ENCODE measurements at places on chromosomes 7 and 10.

- no peak for DNase-seq
These were observed 309.7 kb upstream of the SHH start for GRCh38 chr7:156121956-156122355.

GRCh38 chr7:142894985-142895593, 9.5 kb upstream of the TRPV6 start:
- DNase-seq = no peak

- DNase-seq = no peak
These were observed 722 bp downstream of the MDH2 start for GRCh38 chr7:76048668-76048988.

DNA sequence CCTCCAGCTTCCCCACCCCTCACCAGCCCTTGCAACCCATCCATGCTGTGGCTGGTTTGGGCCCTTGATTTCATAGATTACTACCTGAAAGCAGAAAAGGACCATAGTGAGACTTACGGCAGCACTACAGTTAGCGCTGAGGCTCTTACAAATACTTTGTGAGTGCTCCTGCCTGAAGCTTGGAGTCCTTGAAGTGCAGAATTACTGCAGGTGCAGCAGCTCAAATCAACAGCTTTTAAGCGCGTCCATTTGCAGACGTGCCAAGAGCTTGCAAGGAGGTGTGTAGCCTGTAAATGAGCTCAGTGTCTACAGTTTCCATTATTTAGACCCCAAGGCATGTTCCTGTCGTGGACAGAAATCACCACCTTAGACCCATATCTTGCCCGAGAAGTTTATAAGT, 103.0 kb downstream of the CELF2 start:
- DNase-seq = no peak

DNA sequence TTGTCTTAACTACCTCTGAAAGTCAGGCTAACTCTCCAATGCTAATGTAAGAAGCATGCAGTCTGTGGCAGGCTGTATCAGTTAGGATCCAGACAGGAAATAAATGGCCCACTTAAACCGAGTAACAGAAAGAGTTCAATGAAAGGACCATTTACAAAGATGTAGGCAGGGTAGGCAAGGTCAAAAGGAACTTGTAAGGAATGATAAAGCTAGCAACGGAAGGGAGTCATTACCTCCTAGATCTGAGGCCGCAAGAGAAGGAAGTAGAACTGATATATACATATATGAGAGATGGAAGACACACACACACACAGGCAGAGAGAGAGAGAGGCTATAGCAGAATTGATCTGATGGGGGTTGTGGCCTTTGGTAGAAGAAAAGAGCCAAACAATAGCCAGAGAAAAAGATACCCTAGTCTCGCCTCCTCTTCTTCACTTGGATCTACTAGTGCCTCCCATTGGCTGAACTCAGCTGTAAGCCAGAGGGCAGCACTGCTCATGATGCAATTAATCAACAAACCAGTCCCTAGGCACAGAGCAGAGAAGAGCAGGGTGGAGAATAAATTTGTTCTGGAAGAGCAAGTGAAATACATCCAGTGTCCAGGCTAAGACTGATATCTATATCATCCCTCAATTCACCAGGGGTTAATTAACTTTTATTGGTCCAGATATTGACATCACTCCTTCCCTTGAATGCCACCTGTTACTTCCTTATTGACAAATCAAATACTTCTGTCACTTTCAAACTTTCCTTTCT, 91.2 kb downstream of the LSMEM1 start:
- no peak for DNase-seq

Measured in trophoblast cell (in vitro differentiated cells and primary cell).